ENCODE measurements at places on chromosomes 1 and 21. TPM values are rescaled to one million over a fixed set of nuclear protein-coding genes. Genes with fewer than 3 reads are reported as not detected.

The PCP4 gene
- not detected for total RNA-seq

The KLHDC8A gene
- total RNA-seq = not detected

The INAVA gene
- not detected for total RNA-seq

The IFI16 gene
- total RNA-seq = 395 TPM

The MASP2 gene
- not detected for total RNA-seq

The OR2L13 gene
- total RNA-seq = not detected
